Activated CD8-positive, alpha-beta T cell treated with anti-CD3 and anti-CD28 coated beads, Interleukin-2, amount 10 ng/mL, durations not matched to agents 7 days and 5 days (primary cell): ENCODE measurements at places on chromosomes 13 and 19. TPM values are rescaled to one million over a fixed set of nuclear protein-coding genes. Genes with fewer than 3 reads are reported as not detected.

- H3K27me3 ChIP-seq = no peaks in the 10 kb centered on the region
- H3K27ac ChIP-seq = no peak overlapping the region
- no peak for DNase-seq
- H3K4me1 ChIP-seq = peaks cover 25% of the 10 kb centered on the region
Measured at GRCh38 chr19:19672816-19673215, 4.2 kb downstream of the ZNF101 start.

SIAH3 gene
- not detected for total RNA-seq

GRCh38 chr13:73556902-73557301 lies 498.1 kb downstream of the KLF5 start:
- H3K36me3 ChIP-seq = no peaks in the 10 kb centered on the region
- DNase-seq = no peak
- H3K27me3 ChIP-seq = no peaks in the 10 kb centered on the region
- H3K4me1 ChIP-seq = no peaks in the 10 kb centered on the region
- no peak overlapping the region for H3K4me3 ChIP-seq

GRCh38 chr13:48784916-48785548 lies 131.3 kb downstream of the CYSLTR2 start:
- H3K4me3 ChIP-seq = no peak overlapping the region
- peaks cover 6% of the 10 kb centered on the region for H3K27me3 ChIP-seq
- DNase-seq = no peak
- H3K4me1 ChIP-seq = no peaks in the 10 kb centered on the region
- no peak overlapping the region for H3K27ac ChIP-seq
- peaks cover 4% of the 10 kb centered on the region for H3K36me3 ChIP-seq

GRCh38 chr19:9877780-9878510 lies 42.8 kb downstream of the PIN1 start:
- H3K36me3 ChIP-seq = no peaks in the 10 kb centered on the region
- no peaks in the 10 kb centered on the region for H3K4me1 ChIP-seq
- no peaks in the 10 kb centered on the region for H3K27me3 ChIP-seq

GRCh38 chr13:110156301-110157049 lies 150.5 kb downstream of the COL4A1 start:
- no peaks in the 10 kb centered on the region for H3K4me1 ChIP-seq
- no peak for DNase-seq
- H3K27ac ChIP-seq = no peak overlapping the region
- H3K36me3 ChIP-seq = no peaks in the 10 kb centered on the region

DNA sequence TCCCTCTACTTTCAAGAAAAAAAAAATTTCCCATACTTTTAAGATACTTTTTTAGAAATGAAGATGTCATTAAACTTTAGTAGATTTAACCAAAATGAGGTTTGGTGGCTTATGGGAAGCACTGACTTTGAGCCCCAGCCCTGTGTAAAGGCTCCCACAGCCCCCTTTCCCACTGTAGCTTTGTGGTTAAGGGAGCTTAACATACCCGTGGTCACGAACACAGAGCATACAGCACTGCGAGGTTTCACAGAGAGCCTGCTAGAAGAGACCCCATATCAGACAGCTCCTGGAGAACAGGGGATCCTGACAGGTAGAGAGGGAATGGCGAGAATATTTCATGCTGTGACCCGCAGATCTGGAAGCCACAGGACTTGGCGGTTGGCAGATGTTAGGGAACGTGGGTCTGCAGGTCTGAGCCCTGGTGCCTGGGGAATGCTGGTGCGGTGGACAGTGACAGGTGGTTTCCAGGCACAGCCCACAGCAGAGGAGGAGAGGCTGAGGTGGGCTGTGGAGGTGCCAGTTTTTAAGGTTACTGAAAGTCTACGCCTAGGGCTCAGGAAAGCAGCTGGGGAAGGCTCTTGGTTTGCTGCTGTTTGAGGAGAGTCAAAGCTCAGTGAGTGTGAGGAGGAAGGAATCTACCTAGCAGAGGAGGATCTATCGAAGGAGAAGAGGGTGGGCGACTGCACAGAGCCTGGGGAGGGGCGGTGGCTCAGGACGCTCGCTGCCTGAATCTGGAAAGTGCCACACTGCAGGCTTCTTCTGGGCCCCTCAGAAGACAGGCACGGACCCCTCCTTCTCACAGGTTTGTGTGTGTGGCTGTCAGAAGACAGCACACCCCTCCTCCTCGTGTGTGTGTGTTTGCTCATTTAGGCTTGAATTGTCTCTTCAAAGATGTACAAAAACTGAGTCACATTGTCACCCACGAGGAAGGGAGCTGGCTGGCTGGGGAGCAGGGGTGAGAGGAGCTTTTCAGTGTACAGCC lies 49.9 kb downstream of the SLC7A9 start:
- no peaks in the 10 kb centered on the region for H3K36me3 ChIP-seq
- H3K27me3 ChIP-seq = peaks cover 7% of the 10 kb centered on the region
- DNase-seq = no peak

DNA sequence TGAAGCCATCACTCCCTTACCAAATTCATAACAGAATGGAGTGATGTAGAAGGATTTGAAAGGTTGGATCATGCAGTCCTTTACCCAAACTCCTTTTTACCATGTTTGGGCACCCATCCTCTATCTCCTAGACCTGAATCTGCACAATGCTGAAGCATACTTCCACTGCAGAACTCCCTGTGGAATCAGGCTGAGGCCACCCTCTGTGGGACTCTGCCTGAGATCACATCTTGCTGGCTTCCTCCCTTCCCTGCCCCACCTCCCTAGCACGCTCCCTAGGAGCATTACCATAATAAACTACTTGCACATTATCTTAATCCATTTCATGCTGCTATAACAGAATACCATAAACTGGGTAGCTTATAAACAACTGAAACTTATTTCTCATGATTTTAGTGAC lies 68.4 kb upstream of the VSTM2B start:
- H3K27me3 ChIP-seq = peaks cover 3% of the 10 kb centered on the region
- DNase-seq = no peak

NRTN gene
- not detected for total RNA-seq

FAM187B gene
- not detected for total RNA-seq

GRK1 gene
- not detected for total RNA-seq

RASA3 gene
- 39.3 TPM for total RNA-seq

- H3K27me3 ChIP-seq = peaks cover 4% of the 10 kb centered on the region
- DNase-seq = no peak
- no peaks in the 10 kb centered on the region for H3K4me1 ChIP-seq
- no peaks in the 10 kb centered on the region for H3K36me3 ChIP-seq
Measured at GRCh38 chr19:4528843-4529242, 6.2 kb downstream of the PLIN5 start.

- DNase-seq = no peak
- no peak overlapping the region for H3K27ac ChIP-seq
- H3K27me3 ChIP-seq = peaks cover 2% of the 10 kb centered on the region
- no peak overlapping the region for H3K4me3 ChIP-seq
Measured at GRCh38 chr13:73038064-73038463, 20.7 kb upstream of the KLF5 start.

PTGER1 gene
- 0.44 TPM for total RNA-seq

ATP4B gene
- total RNA-seq = not detected

TLE6 gene
- 2.7 TPM for total RNA-seq

GIPR gene
- total RNA-seq = 7.0 TPM

DNA sequence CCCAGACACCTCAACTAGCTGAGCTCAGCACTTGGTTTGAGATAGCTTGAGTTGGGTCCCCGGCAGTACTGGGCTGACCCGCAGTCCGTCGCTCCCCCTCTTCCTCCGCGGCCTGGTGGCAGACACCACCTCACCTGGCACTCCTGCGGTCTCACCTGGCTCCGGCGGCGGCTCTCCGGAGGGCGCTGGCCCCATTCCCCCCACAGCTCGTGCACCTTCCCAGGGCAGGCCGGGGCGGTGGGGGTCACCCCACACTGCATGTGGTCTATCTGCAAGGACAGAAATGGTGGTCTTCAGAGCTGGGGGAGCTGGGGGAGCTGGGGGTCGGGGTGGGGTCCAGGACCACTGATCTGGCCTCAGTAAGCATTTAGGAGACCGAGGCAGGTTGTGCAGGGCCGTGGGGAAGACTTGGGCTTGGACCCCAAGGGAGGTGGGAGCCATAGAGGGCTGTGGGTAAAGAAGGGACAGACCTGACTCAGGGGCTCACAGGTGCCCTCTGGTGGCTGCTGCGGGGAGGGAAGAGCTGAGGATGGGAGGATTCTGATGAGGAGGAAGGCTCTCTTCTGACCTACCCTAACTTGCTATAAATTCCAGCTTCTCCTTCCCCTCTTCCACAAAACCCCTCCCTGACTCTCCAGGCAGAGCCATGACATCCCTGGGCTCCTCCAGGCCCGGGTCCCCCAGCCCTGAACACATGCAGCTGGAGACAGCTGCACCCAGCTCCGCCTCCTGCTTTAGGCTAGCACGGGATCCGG lies 6.7 kb upstream of the PLIN4 start:
- H3K4me1 ChIP-seq = no peaks in the 10 kb centered on the region
- no peaks in the 10 kb centered on the region for H3K27me3 ChIP-seq
- H3K36me3 ChIP-seq = no peaks in the 10 kb centered on the region
- no peak overlapping the region for H3K4me3 ChIP-seq
